ENCODE measurements at places on chromosomes 7 and 10. TPM values are rescaled to one million over a fixed set of nuclear protein-coding genes. Genes with fewer than 3 reads are reported as not detected.

DNA sequence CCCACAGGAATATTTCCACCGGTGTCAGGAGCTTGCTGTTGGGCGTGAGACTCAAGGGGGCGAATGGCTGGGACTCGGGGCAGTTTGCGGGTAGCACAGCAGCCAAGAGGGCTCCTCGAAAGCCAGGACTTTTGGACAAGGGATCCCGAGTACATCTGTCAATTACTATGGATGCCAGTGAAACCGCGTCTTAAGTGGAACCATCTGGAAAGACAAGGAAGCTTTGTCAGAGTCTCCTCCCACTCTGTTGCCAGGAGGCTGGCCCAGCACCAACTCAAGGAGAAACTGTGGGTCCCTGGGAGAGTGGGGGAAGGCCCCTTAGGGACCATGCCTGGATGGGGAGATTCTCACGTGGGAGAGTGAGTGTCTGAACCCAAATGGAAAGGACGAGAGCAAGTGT lies 57.1 kb downstream of the C10orf143 start:
- no peak for DNase-seq

DNA sequence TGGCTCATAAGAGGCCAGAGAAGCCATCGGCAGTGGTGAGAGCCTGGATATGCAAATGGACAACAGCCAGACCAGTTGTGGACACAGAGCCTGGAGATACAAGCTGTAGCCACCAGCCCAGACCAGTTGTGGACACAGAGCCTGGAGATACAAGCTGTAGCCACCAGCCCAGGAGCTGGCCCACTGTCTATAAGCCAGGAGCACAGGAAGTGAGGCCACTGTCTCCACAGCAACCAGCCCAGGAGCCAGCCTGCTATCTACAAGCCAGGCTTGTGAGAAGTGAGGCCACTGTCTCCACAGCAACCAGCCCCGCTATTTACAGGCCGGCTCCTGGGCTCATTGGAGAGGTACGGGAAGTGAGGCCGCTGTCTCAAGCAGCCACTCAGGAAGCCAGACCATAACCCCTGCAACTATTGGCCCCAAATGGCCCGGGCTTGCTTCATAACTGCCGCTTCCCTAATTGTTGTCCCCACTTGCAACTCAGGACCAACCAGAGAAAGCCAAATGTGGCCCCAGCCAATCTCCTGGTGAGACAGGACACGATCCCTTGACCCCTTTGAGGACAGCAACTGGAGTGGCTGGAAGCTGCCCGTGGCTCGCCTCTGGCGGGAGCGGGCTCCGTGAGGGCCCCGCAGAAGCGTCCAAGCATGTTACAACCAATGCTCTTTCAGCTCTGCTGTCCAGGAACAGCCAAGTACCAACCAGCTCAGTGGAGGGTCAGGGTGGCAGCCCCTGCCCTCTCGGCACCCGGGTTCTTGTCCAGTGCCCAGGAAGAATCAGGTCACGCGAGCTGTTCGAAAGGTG lies 44.1 kb upstream of the CNPY1 start:
- DNase-seq: no peak

DNA sequence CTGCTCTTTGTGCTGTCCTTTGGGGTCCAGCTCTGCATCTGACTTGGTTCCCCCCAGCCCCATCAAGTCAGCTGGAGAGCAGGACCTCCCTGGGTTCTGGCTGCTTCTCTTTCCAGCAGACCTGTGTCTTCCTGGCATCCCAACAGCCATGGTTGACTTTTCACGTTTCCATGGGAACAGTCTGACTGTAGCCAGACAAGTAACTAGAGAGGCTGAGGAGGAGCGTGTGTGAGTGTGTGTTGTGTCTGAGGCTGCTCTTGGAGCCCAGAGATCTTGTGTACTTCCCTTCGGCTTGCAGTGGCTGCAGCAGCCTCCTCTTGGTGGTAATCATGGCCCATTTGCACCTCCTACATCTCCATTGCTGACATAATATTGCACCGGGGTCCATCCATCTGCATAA lies 332.0 kb downstream of the RPS24 start:
- no peak for DNase-seq

TSPAN15 gene
- 0.85 TPM for total RNA-seq

AOAH gene
- 9.2 TPM for total RNA-seq

RPP30 gene
- total RNA-seq: 103 TPM
